ENCODE measurements at places on chromosomes 1 and 21. TPM values are rescaled to one million over a fixed set of nuclear protein-coding genes. Genes with fewer than 3 reads are reported as not detected.

CRYBG2 gene
- 0.75 TPM for total RNA-seq

PAPPA2 gene
- 0.47 TPM for total RNA-seq

UBL4B gene
- total RNA-seq = not detected

AKNAD1 gene
- not detected for total RNA-seq

G0S2 gene
- not detected for total RNA-seq

DNA sequence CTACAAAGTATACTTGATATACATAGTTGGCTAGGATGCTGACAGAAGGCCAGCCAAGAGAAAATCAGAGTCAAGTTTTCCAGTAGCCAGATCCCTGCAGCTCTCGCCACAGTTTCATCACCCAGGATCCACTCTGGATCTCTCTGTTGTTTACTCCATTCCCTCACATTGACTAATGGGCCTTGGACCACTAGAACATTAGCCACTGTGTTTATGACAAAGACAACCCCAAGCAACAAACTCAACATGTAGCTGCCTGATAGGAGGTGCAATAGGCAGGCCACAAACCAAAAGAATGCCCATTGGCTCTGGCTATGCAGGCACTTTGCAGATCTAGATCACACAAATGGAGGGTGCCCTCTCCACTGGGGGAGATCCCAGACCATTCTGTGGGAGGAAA, 44.2 kb downstream of the ARHGEF11 start:
- DNase-seq = no peak

- no peak for DNase-seq
Measured at GRCh38 chr1:65630855-65631254, 161.8 kb upstream of the PDE4B start.

DNA sequence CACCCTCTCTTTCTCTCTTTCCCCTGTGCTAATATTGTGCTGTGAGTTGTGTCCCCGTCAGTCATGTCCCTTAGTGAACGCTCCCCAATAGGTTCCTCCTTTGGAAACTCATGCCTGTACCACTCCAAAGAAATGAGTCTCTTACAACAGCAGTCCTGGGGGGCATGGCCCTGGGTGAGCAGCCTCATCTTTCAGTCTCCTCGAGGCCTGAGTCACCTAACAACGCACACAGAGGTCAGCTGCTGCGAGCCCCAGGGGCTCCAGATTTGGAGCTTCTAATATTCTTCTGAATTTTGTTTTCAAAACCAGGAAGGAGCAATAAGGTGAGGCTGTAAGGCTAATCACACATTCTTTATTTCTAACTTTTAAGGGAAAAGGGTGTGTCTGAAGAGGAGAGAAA, 30.5 kb upstream of the ZBTB8A start:
- DNase-seq = no peak

DNA sequence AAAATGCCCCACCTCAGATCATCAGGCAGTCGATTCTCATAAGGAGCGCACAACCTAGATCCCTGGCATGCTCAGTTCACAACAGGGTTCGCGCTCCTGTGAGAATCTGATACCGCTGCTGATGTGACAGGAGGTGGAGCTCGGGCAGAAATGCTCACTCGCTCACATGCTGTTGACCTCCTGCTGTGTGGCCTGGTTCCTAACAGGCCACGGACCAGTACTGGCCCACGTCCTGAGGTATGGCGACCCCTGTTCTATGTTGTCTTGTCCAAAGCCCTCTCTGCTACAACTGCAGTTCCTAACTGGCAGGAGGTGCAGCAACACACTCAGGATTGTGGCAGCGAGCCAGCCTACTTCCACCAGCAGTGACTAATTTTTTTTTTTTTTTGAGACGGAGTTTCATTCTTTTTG, 70.6 kb downstream of the CLSTN1 start:
- DNase-seq = no peak

DNA sequence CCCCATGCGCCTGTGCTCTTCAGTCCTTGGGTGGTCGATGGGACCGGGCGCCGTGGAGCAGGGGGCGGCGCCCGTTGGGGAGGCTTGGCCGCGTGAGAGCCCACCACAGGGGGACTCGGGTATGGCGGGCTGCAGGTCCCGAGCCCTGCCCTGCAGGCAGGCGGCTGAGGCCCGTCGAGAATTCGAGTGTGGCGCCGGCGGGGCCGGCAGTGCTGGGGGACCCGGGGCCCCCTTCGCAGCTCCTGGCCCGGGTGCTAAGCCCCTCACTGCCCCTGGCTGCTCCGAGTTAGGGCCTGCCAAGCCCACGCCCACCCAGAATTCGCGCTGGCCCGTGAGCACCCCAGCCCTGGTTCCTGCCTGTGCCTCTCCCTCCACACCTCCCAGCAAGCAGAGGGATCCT, 26.1 kb downstream of the TLR5 start:
- no peak for DNase-seq

DNA sequence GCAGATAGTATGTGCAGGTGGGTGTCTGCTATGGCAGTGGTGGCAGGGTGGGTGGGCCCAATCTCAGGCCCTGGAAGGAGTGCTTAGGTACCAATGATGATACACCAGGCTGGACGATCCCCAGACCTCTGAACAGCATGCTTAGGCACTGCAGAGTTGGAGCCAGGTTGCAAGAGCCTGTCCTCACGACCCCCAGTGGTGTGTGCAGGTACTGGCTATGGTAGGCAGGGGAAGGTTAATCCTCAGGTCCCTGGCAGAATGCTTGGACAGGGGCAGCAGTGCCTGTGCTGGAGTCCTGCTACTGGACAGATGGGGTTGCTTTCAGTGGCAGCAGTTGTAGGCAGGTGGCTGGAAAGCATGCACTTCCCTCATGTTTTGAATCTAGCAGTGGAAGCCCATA, 100.5 kb upstream of the NEK7 start:
- DNase-seq = no peak

All from naive thymus-derived CD8-positive, alpha-beta T cell (primary cell).